Stimulated activated CD4-positive, alpha-beta T cell treated with anti-CD3 and anti-CD28 coated beads, TNF-alpha, amount 100 ng/mL, for 24 hours (primary cell): ENCODE measurements at places on chromosomes 1 and 21.
A peak's percentile ranks its signal among the peaks of the same experiment; 100 is the strongest.

DNA sequence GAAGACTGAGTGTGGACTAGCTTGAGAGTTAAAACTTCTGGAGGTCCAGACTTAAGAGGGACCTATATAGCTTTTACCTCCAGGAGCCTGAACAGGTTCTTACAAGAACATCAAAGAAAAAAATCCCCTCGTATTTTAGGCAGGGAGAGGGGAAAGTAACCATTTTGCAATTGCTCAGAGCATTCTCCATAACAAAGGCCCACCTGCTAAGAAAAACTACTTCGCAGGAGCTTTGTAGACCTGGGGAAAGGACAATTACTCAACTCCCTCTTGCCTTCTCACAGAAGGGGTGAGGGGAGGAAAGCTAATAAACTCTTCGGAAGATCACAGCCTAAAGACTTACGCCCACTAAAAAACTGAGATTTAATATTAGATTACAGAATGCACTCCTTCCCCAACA lies 86.3 kb downstream of the RERE start:
- no peak for DNase-seq

GRCh38 chr1:244865820-244866219 lies 1.5 kb upstream of the HNRNPU start:
- no peak for DNase-seq

- DNase-seq = no peak
These were observed 32.0 kb downstream of the INPP5B start for GRCh38 chr1:37914719-37915475.

DNA sequence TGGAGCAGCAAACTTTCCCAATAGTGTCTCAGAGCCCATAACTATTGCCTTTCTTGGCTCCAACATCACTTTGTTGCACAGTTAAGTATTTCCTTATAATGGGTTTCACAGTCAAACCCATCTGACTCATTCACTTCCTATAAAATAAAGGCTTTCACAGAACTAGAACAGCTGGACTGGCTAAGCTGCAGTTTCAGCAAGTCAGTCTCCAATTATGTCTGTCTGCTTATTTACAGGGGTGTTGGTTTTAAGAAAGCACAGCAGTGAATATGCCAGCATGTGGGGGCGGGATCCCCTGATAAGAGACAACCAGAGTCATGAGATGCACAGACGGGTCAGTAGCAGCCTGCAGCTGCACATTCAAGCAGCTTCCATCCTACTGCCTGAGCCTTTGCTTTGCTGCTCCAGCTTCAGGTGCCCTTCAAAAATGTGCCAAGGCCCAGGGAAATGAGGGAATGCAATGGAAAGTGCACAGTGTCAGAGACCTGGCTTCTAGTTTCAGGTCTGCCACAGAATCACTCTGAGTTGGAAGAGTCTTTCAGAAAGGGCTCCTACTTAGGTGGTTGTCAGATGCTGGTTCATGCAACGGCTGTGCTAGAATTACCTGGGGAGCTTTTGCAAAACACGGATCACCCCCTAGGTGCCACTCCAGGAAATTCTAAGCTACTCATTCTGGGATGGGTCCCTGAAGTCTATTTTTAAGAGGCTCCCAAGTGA lies 24.8 kb downstream of the RNF19B start:
- DNase-seq = peak; percentile 14

GRCh38 chr1:7298749-7299151 lies 472.3 kb upstream of the VAMP3 start:
- DNase-seq = no peak

- DNase-seq = no peak
These were observed 44.4 kb upstream of the SCCPDH start for GRCh38 chr1:246679794-246680177.

DNA sequence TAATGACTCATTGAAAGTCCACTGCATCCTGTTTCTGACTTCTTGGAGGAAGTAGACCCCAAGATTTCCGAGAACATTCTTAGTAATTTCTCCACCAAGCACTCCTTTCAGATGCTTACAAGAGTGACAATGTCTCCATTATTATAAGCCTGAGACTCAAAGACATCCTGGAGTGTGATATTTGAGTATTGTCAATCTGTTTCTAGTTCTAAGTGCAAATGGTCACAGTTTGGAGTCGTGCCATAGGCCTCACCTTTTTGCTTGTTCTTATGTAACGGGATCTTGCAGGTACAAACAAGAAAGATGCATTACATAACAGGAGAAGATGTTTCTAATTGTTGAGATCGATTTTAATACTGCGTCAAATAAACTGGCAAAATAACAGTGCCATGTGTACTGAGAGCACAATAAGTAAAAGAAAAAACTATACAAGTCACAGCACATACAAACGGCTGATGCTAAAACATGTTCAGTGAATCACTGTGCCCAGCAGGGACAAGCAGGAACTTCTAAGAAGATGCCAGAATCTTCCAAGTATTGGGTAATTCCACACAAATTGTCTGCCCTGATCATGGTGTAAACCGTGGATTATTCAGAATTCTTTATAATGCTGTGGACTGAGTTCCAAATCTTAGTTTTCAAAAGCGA lies 54.1 kb downstream of the CD2 start:
- no peak for DNase-seq

DNA sequence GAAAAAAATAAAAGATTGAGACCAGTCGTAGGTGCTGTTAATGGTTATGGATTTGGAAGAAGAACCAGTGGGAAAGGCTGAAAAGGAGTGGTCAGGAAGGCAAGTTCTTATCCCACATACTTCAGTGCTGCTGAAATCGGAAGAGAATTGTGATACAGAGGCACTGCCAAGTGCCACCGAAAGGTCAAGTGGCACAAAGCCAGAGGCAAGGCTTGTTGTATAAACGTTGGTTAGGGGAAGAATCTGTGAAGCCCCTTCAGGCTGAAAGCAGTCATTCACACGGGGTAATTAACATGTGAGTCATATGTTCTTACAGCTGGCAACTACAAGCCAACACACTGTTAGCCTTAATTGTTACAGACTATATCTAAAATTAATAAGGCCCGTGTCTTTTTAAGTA lies 48.8 kb downstream of the ZBTB40 start:
- DNase-seq = no peak

- no peak for DNase-seq
These were observed 83.4 kb downstream of the LYST start for GRCh38 chr1:235783148-235783776.

GRCh38 chr1:9822897-9823692 lies 670 bp downstream of the CLSTN1 start:
- DNase-seq = no peak

DNA sequence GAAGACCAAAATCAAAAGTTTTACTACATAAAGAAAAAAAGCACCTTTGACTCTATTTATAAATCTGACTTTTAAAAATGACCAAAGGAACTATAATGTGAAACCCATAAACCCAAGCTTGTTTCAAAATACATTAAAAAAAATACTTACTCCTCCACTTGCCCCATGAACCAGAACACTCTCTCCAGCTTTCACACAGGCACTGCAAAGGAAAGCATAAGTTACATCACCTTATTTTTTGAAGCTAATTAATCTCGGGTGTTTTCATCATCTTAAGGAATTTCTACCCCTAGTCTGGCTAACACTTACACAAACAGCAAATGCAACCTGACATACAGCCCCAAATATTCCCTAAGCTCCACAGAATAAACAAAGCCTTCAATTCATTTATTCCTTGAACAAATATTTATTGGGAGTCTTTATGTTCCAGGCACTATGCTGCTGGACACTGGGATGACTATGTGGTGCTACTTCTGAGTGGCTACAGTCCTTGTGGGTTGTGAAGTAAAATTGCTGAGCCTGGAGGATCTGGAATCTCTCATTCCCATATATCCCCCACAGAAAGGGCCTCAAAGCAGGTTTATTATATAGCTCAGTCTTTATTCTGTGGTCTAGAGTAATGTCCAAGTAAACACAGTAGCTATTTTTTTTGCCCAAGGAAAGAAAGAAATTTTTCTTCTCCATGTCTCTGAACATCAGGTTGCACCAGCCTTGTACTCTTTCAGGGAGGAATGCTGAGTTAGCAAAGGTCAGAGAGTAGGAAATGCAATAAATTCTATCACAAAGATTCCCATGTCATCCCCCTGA lies 18.2 kb downstream of the CRYZ start:
- DNase-seq = no peak
